Stimulated activated CD8-positive, alpha-beta memory T cell treated with anti-CD3 and anti-CD28 coated beads, Interleukin-2, amount 100 ng/mL, for 48 hours (primary cell): ENCODE measurements at places on chromosomes 1 and 21.

- DNase-seq: no peak
These were observed 4.3 kb upstream of the MX2 start for GRCh38 chr21:41357546-41357945.

DNA sequence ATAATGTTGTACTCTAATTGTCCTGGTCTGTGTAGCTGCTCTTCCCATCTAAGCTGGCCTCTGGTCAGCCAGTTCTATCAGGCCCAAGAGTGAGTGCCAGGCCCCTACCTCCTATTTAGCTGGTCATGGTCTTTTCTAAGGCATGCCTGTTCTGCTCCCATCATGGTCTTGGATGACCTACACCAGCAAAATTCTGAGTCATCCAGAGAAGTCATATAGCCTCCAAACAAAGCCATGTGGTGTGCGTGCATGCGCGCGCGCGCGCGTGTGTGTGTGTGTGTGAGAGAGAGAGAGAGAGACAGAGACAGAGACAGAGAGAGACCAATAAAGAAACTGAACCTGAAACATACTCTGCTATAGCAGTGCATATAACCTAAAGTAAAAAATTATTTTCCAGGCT lies 254.4 kb downstream of the BRINP2 start:
- DNase-seq: no peak

DNA sequence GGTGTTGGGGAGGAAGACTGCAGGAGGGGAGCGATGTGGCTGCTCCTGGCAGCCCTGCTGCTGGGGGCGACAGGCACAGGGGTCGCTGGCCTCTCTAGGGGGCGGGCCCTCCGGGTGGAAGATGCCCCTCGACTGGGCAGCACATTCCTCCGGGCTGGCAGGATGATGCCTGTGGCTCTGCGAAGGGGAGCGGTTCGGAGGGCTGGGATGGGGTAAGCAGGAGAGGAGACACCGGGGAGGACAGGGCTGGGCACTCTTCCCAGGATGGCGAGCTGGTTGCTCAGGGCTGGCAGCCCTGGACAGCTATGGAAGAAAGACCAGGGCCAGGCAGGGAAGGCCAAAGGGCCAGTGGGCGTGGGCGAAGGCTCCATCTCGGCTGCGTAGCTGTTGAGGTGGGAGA lies 12.8 kb downstream of the HEYL start:
- no peak for DNase-seq

- no peak for DNase-seq
These were observed 96.9 kb downstream of the ATP6V1G3 start for GRCh38 chr1:198443365-198444233.

DNA sequence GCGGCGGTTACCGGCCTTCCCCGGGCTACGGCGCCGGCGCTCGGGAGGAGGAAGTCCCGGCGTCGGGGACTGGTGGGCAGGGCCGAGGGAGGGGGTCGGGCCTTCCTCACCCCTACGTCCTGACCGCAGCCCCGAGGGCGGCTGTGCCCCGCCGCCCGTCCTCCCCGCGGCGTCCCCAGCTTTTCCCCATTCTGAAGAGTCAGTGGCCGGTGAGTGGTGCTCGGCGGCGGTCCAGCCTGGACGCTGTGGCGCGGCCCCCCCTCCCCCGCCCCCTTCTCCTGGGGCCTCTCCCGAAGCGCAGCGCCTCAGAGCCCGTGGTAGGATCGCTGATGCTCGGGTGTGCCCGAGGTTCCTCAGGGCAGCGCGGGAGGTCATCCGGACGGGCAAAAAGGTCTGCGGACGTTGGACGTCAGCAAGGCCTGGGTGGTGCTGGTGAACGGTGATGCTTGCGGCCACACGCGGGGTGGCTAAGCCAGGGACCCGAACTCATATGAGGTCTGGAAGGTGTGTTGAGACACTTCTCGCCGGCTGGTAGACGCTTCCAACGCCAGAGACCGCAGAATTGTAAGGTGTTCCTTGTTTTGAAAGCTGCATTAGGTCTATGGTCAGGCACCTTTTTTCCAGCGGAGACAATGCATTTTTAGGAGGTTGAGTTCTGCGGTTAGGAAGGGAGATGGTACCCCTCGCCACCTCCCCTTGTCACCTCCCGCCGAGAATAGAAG lies 725 bp downstream of the SLC25A33 start:
- DNase-seq: peak; percentile 30

DNA sequence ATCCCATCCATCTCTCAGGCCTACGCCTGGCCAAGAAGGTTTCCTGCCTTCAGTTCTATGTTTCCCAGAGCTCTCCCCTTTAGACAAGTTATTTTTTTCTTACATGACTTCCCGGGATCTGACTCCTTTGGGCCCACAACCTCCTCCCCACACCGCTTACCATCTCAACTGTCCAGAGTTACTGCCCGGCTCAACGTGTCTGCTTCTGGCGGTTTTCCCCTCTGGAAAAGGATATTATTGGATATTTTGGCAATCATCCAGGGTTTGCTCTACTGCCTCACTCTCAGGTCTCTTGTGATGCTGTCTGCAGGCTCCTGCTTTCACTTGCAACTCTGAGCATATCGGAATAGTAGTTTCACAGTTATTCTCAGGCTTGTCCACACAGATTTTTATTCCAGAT lies 318.2 kb upstream of the CAMK1G start:
- DNase-seq: no peak

GRCh38 chr1:207831517-207832327 lies 79.2 kb downstream of the CD34 start:
- DNase-seq: peak; percentile 21

DNA sequence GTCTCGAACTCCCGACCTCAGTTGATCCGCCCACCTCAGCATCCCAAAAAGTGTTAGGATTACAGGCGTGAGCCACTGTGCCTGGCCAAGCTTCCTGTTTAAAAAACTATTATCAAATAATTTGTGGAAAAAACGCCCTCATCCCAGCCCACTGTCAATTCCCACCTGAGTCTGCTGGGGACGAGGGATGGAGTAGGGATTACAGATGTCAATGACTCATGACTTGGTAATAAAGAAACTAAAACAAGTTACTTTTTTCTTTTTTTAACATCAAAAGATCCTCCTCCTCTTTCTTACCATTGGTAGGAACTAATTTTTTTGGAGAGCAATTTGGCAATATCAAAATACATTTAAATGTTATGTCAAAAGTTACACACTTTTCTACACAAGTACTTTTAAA lies 9.7 kb downstream of the CNN3 start:
- DNase-seq: no peak

- no peak for DNase-seq
These were observed 132.6 kb downstream of the DHRS3 start for GRCh38 chr1:12485231-12486058.

DNA sequence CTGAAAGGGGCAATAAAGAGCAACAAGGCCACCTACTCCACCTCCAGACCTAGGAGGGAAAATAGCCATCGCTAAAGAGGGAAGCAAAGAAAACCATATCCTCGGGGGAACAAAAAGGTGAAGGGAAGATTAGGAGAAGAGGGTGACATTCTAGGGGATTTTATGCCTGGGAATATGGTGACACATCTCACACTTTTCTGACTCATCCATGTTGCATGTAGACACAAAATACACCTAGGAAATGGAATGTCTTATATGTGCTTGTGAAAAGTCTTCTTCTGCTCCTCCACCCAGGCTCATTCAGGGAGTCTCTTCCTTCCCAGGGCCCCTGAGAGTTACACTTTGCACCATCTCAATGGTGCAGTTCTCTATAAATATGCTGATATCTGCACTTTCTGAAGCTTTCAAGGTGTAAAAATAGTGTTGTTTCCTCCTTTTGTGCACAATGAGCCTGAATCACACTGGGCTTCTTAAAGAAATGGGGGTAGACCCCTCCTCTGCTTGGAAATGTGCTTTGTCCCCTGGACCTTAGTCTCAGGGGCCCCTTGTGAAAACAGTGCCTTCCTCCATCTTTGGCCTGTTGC lies 195.9 kb downstream of the CYYR1 start:
- DNase-seq: no peak

- DNase-seq: no peak
These were observed 5.4 kb downstream of the TACSTD2 start for GRCh38 chr1:58571616-58572015.

GRCh38 chr1:222641269-222641948 lies 23.5 kb downstream of the MIA3 start:
- no peak for DNase-seq

GRCh38 chr1:27296773-27297291 lies 25.1 kb upstream of the TMEM222 start:
- DNase-seq: peak; percentile 60

DNA sequence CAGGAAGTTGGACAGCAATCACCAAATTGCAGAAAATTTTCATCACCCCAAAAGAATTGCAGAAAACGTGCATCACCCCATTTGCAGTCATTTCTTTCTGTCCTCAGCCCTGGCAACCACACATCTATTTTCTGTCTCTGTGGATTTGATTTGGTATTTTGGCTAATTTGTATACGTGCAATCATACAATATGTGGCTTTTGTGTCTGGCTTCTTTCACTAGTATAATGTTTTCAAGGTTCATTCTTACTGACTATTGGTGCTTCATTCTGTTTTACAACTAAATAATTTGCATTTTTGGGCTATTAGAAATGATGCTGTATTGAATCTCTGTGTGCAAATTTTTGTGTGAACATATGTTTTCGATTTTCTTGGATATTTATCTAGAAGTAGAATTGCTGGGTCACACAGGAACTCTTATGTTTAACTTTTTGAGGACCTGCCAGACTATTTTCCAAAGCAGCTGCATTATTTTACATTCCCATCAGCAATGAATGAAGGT lies 24.8 kb upstream of the PRDM2 start:
- no peak for DNase-seq

- DNase-seq: no peak
These were observed 1.1 kb downstream of the TXNDC12 start for GRCh38 chr1:52053862-52054261.

GRCh38 chr1:30159015-30159414 lies 564.4 kb downstream of the MATN1 start:
- no peak for DNase-seq

DNA sequence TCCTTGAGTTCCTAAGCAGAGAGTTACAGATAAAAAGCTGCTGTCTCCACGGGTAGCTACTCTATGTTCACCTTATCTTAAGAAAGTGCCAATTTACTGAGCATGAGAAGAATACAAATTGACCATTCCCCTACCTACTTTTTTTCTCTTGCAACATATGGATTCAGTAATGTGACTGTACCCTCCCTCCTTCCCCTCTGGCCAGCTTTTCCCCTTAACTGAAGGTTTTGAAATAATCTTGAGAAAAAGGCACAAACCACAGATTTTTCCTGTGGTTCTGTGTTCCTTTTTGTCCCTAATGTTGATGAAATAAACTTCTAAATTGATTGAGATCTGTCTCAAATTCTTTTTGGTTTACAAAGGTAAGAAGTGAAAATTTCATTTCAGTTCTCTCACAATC lies 2.6 kb upstream of the CD2 start:
- no peak for DNase-seq

DNA sequence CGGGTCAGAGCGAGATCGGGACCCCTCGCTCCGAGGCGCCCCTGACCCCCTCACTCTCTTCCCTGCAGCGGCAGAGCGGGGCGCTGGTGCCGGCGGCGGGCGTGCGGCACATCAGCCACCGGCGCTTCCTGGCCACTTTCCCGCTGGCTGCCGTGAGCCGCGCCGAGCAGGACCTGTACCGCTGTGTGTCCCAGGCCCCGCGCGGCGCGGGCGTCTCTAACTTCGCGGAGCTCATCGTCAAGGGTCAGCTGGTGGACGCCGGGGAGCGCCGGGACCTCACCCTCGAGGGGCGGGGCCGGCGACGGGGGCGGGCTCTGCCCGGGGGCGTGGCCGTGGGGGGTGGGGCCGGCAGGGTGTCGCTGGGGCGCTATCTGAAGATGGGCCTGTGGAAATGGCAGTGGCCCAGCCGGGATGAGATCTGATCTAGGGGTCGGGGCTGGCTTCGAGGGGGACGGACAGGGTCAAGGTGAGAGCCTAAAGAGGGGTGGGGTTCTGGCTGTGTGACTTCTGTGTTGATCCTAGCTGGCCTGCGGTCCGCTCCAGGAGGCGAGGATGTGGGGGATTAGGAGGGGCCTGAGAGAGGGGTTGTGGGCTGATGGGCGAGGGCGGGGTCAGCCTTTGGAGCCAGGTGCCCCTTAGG lies 23.6 kb downstream of the PTPRU start:
- no peak for DNase-seq

DNA sequence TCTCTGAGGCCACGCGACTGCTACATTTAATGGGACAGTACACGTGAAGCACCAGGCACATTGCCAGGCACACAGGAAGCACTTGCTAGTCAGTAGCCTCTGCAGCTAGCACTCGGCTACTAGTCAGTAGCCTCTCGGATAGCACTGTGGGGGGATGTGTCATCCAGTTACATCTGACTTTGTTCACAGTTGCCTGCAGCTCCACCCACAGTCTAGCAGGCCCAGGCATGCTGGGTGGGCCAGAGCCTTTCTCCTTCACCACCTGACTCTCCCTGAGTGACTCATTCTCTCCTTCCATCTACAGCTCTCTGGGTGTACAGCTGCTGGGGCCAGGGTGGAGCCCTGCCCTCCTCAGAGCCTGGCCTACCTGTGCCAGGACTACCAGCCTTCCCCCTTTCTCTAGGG lies 51.5 kb downstream of the PTPRF start:
- peak; percentile 39 for DNase-seq

DNA sequence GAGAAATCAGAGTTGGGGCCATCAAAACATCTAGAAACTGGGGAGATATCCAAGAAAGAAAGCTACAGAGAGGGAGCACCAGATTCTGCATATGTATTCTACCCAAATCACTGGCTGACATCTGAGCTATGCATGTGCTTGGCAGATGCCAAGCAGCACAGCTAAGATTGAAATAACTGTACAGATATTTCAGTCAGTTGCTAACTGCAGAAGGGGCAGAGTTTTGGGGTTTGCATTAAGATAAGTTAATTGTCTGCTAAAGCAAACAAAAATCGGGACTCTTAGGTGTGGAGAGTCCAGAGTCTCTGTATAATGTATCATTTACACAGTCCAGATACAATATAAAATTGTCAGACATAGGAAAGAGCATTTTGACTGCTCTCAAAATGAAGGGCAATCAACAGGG lies 437.1 kb downstream of the PTBP2 start:
- DNase-seq: no peak

- no peak for DNase-seq
These were observed at the start of gene MR1 for GRCh38 chr1:181033799-181034451. Gene MR1, plus strand, starts transcription at chr1:181033983. Its CDS starts 25 bp downstream, at chr1:181034008.

- DNase-seq: no peak
These were observed 516.6 kb downstream of the KIF26B start for GRCh38 chr1:245671349-245671748.
